ENCODE measurements at places on chromosomes 5 and 9.

- no peak for DNase-seq
Measured at GRCh38 chr5:87403899-87404298, 8.8 kb downstream of the CCNH start.

- no peak for DNase-seq
Measured at GRCh38 chr5:91119217-91119616, 263.9 kb downstream of the ARRDC3 start.

DNA sequence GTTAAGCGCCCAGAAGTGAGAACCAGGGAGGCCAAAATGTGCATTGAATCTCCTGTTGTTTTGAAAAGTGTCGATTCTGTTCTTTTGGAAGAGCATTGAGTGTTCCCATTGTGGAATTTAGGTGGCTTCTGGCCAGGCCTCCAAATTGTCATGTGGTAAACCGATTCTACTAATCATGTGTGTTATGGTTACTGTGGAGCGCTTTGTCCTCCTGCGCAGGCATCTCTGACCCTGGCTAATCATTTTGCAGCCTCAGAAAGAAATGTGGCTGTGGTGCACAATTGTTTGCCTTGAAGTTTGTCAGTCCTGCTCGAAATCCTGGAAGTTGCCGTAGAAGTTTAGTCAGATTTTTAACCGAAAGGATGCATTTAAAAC lies 121.3 kb downstream of the RASGRF2 start:
- no peak for DNase-seq

DNA sequence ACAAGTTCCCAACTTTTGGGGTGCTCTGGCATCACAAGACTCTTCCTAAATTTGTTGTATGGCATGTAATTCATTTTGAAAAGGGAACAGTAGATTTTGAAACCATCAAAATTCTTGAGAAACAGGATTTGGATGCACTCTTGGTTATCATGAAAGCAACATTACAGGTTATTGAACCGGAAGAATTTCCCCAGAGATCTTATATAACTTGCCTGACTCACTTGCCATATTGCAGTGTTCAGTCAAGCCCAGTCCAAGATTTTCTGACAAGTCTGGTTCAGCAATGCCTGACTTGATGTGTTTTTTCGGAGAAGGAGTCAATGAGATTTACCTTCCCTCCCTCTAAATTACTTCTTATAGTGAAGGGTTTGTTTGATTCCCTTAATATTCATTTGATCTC lies 32.0 kb downstream of the SMIM15 start:
- no peak for DNase-seq

GRCh38 chr5:2522372-2522771 lies 229.1 kb downstream of the IRX2 start:
- DNase-seq = no peak

- DNase-seq = no peak
Measured at GRCh38 chr5:57085306-57086081, 88.4 kb upstream of the GPBP1 start.

DNA sequence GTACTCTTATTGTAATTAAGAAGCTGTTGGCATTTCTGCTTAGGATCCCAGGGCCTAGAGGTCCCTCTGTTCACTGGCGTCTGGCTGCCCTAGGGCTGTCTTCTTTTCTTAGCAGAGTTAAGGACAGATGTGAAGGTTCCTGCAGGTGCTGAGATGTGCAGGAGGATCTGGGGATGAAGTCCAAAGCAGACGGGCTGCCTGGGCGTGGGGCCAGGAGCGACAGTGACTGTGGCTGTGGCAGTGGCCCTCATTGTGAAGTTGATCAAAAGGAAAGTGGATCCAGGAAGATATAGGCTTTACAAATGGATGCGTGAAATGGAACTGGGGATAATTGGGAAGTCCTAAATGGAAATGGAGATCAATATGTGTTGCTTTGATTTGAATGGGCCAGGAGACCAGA lies 19.1 kb upstream of the SH3PXD2B start:
- DNase-seq = no peak

- no peak for DNase-seq
Measured at GRCh38 chr9:134536931-134537330, 104.7 kb upstream of the COL5A1 start.

GRCh38 chr9:133483611-133484010 lies 4.7 kb upstream of the SLC2A6 start:
- DNase-seq = no peak

DNA sequence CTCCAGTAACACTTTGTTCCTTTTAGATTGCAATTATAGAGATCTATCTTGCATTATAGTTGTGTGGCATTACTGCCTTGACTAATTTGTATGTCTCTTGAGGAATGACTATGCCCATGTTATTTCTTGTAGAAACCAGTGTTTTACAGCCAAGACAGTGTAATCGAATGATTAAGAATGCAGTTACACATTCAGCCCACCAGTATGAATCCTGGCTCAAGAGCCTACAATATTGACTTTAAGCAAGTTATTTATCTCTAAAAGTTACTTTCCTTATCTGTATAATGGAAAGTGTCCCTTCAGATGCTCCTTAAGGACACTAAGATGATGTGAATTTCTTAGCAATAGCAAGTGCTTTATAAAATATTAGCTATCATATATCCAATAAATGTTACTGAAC lies 9.7 kb upstream of the SNX24 start:
- no peak for DNase-seq

DNA sequence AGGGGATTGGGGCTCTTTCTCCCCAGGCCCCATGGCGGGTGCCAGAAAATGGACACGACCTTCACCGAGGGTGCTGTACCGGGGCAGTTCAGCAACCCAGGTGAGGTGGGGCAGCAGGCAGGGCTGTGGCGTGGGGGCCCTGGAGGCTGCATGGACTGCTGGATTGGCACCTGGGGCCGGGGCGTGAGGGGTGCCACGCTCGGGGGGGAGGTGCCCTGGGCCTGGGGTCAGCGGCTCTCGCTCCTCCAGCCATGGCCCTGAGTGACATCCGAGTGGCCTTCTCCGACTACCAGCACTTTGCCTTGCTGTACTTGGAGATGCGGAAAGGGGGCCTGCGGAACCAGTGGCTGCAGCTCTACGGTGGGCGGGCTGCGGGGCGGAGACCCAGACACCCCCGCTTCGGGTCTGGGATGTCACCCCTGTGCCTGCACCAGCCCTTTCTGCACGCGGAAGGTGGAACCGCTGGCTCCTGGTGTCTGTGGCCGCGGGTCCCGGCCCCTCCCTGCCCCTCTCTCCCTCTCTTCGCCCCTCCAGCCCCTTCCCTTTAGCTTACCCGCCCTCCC lies 1.8 kb downstream of the LCNL1 start:
- no peak for DNase-seq

DNA sequence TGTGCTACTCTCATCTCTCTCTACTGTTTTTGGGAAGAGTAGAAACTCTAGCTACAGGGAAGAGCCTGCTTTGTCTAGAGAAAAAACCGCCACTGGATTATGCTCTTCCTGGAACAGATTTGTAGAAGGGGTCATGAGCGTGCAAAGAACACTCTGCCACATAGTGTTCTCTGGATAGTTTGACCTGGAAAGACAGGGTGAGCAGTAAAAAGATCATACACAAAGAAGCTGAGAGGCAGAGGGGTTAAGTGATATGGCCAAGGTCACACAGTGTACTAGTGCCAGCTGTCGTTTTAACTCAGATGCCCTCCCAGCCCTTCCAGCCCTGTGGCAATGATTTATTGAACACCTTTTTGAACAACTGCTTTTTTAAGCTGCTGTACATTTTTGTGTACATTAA lies 182.2 kb downstream of the NNT start:
- DNase-seq = no peak

DNA sequence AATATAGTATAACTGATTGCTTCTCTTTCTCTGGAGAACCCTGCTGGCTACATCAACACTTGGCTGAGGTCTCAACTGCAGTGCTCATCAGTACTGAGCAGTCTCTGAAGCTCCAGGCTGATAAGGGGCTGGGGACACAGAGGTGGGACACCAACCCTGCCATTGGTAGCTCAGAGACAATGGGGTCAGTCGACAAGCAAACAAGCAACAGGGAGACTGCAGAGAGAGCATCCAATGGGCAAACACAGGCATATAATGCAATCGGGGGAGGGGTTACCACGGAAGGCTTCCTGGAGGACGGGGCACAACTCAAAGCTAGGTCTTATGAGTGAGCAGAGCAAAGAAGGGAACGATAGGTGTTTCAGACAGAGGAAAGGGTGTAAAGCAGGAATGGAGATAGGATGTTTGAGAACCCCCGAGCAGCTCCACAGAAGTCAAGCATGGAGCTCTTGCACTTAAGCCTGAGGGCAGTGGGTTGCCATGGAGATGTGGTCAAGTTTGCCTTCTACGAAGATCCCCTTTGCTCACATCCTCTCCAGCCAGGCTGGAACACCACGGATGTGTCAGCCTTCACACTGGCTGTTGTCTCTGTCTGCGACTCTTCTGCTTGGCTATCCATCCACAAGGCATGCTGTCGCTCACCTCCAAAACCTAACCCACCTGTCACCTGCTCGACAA lies 21.5 kb upstream of the AKNA start:
- no peak for DNase-seq

GRCh38 chr9:122033775-122034373 lies 59.2 kb downstream of the TTLL11 start:
- DNase-seq = no peak

DNA sequence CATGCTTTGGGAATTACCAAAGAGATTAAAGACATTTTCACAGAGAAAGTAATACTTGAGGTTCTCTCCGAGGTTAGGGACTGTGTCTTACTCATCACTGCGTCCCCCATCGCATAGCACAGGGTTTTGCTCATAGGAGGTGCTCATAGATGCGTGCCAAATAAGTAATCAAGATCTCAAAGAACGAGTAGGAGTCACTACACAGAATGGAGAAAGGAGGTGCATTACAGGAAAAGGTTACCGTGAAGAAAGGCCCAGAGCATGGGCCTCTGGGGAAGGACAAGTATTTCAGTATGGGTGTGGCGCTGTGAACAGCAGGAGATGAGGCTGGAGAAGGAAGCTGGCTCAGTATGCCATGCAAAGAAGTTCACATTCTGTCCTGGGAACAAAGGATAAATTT lies 182.4 kb downstream of the ACTL7B start:
- no peak for DNase-seq

DNA sequence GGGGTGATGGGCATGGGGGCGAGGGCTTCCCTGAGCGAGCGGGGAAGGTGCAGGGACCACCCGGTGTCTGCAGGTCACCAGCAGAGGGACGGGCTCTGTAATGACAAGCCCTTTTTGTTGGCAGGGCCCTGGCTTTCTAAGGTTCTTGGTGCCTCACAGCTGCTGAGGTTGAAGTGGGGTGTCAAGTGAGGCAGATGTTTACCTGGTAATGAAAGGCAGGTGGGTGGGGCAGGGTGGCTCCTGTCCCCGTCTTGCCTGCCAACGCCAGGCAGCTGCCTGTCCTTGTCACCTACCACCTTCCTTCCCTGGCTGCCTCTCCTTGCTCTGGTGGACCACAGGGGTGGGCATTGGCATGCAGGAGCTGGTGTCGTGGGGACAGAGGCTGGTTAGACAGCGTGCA lies 41.0 kb upstream of the SEMA4D start:
- no peak for DNase-seq

GRCh38 chr9:100213730-100214477 lies 114.9 kb downstream of the INVS start:
- no peak for DNase-seq

- peak; percentile 76 for DNase-seq
Measured at GRCh38 chr9:70419556-70420440, 5.3 kb upstream of the KLF9 start.

DNA sequence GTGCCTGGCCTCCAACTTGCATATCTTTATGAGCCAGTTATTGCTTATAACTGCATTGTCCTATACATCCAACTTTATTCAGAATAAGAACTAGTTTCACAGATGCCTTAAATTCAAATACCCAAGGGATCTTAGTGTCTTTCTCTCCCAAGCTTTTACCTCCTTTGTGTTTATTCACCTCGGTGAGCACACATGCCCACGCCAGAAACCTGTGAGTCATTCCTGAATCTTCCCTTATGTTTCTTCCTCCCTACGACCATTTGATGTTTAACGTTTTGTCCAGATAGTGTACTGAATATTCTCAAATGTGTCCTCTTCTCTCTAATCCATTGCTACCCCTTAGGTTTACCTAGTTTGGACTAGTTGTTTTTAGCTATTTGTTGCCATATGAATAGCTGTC lies 55.5 kb upstream of the MEGF10 start:
- DNase-seq = no peak

- DNase-seq = no peak
Measured at GRCh38 chr5:40585537-40586267, 94.0 kb upstream of the PTGER4 start.
